ENCODE measurements at places on chromosomes 13 and 19.

- no peak for DNase-seq
Observed at GRCh38 chr19:53076984-53077383, 26.2 kb downstream of the ZNF160 start.

DNA sequence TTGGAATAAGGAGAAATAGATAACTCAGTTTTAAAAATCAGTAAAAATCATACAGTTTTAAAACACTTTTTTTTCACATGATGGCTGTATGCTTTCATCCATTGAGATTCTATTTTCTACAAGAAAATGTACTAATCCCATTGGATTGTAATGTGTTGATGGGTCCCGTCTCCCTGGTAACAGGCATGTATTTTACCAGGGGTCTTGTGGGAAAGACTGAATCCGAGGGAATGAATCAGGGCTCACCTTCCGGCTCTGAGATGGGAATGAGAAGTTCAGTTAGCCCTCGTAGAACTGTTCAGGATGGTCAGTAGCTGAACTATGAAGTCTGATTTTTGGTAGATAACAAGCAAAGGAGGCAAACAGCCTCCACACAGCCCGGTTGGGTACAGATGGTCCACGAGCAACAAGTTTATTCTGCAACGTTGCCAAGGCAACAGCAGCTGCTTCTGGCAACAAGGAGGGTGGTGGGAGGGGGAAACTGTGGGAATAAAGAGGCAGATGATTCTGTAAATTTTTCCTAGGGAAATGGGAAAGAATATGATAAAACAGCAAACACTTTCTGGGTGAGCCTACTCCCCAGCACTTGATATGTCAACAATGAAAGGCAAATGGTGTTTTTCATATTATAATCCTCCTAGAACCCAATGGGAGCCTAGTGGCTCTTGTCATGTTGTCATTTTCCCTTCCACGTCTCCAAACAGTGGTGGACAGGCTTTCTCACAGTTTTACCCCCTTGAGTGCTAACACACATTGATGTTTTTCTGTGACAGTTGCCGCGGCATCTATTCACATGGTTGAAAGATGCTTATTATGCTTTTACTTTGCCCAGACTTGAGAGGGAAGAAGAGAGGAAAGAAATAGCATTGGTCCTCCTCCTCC lies 12.4 kb upstream of the SIAH3 start:
- no peak for DNase-seq

DNA sequence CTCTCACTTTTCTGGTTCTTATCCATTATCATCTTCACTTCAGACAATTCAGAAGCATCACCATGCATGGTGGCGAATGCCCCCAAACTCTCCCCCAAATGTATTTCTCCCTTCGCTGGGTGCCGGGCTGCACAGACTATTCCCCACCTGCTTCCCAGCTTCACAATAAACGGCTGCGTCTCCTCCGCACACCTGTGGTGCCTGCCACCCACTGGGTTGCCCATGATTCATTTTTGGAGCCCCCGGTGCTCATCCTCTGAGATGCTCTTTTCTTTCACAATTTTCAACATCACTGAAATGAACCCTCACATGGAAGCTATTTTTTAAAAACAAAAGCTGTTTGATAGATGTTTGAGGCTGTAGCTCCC lies 2.8 kb upstream of the F10 start:
- DNase-seq = peak; percentile 49

- DNase-seq = peak; percentile 70
Observed at GRCh38 chr19:7858109-7858770, 15.9 kb downstream of the PRR36 start.

DNA sequence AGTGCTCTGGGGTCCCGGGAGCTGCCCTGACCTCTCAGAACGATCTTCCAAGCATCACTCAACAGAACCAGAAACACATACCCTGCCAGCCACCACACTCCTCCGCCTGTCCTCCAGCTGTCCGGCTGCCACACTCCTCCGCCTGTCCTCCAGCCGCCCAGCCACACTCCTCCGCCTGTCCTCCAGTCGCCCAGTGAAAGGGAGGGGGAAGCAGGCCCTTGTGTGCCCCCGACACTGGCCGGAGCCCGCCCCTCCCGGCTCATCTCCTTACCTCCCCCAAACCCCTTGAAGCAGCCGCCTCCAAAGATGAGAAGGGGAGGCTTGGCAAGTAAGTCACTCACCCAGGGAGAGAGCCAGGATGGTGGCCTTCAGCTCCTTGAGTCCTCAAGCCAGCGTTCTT lies 40.2 kb downstream of the STK24 start:
- DNase-seq = no peak

GRCh38 chr19:43438291-43439031 lies 23.8 kb downstream of the TEX101 start:
- no peak for DNase-seq

- peak; percentile 55 for DNase-seq
Observed at GRCh38 chr13:111627596-111627995, 307.2 kb downstream of the TEX29 start.

DNA sequence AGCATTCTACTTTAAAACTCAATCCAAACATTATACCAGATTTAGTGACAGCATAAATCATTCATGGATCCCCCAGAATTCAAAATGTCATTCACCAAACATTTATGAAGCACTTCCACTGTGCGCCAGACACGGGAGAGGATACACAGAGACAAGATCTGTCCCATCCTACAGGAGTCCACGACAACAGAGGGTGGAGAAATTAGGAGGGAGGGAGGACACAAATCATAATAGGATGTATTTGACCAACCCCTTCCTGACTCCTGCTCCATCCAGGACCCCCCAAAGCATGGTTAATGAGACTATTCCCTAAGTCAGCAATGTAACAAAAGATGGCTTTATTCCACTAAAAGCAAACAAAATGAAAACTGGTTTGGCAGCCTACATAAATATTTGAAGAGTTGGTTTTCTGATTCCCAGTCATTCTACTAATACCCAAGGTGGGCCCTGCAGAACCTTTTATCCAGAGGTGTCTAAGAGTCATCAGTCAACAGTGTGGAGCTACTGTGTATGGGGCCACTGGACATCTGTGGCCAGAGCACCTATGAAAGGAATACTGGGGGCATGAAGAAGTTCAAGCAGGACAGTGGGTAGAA lies 62.8 kb upstream of the DOCK9 start:
- DNase-seq = no peak

All from type B pancreatic cell (in vitro differentiated cells).